Activated CD8-positive, alpha-beta memory T cell treated with anti-CD3 and anti-CD28 coated beads for 4 hours (primary cell): ENCODE measurements at places on chromosomes 12 and 14.

DNA sequence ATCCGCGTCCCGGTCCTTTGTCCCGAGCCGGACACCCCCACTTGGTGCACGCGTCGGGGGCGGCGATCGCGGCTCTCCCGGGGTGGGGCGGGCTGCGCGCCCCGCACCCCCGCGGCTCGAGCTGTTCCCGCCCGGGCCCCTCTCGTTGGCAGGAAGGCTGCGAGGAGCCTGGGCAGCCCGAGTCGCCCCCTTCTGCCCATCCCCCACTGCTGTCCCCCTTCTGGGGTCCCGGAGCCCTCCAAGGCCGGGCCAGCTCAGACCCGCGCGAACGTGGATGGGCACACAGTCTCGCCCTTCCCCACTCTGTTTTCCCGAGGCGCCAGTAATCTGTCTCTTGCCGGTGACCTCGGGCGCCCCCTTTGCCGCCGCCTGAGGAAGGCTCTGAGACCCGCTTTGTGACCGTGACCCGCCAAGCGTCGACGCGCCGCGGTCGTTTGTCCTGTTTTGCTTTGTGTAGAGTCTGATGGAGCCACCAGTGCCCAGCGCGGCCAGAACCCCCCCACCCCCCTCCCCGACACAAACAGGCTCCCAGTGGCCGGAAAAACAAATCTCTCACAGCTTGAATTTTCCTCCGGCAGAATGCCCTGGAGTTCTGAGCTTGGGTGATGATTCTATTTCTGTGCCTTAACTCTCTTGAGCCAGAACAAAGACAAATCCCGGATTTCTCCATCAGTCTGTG, 610 bp downstream of the C14orf132 start:
- no peak for DNase-seq

GRCh38 chr12:32312049-32312670, 87.2 kb upstream of the FGD4 start:
- no peak for DNase-seq

DNA sequence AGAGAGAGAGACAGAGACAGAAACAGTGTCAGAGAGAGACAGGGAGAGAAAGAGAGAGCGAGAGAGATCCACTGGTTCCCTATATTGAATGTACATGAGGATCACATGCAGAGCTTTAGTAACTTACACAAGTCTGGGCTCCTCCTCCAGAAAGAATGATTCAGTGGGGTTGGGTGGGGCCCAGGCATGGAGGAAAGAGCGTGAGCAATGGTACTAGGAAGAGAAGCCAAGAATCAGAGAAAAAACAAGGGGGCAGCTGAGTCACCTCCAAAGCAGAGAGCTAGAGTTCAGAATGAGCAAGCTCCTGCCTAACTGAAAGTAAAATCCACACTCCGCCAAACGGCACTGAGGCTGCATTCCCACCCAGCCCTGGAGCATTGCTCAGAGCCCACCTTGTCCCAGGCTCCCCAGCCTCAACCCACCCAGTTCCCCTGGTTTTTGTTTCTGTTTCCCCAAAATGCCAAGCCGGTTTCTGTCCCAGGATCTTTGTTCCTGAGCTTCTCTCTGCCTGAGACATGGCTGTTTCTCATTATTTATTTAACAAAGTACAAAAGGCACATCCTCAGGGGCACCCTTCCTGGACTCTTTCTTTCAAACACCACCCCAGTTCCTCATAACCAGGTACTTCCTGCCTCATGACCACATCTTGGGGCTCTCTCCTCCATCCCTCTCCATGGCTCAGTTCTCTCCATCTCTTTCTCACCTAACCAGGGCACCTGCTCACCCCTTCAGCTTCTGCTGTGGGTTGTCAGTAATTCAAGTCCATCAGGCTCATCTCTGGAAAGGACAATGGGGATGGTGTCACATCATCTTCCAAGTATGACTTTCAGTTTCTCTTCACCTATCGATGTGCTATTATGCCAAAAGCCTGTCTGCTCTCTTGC, 670.3 kb upstream of the TBX3 start:
- DNase-seq, result no peak

DNA sequence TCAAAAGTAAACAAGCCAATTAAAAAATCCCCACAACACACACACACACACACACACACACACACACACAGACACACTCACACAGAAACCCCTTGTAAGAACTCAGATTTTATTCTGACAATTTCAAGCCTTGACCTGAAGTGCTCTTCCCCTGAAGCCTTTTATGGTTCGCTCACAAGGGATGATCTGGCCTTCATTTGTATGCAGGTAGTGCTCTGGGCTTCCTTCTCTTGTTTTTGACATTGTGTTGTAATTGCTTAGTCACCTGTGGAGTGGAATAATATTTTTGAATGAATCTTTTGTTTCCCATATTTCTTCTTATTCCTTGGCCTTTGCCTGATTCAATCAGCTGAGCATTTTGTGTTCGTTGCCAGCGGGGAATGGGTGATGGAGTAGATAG, 83.3 kb upstream of the CSRP2 start:
- no peak for DNase-seq

- DNase-seq, result no peak
Observed at GRCh38 chr14:105201925-105202513, 20.9 kb upstream of the NUDT14 start.

- no peak for DNase-seq
Observed at GRCh38 chr12:122102331-122102730, 23.8 kb downstream of the MLXIP start.

DNA sequence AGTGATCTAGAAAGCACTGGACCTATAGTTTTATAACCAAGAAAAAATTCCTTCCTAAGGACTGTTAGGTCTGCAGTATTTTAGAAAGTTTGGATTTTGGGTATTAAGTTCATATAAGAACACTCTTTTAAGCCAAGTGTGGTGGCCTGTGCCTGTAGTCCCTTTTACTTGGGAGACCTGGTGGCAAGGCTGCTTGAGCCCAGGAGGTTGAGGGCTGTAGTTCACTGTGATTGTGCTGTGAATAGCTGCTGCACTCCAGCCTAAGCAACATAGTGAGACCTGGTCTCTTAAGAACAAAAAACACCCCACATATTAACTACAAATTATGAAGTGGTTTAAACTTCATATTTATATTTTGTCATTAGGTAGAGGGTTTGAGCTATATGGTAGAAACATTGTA, 9.7 kb downstream of the DNM1L start:
- DNase-seq, result no peak

GRCh38 chr14:101101456-101102056, 198.0 kb upstream of the RTL1 start:
- no peak for DNase-seq

- no peak for DNase-seq
Observed at GRCh38 chr14:90732139-90732538, 84.1 kb downstream of the TTC7B start.

GRCh38 chr12:100539202-100539601, 34.3 kb upstream of the GAS2L3 start:
- no peak for DNase-seq

DNA sequence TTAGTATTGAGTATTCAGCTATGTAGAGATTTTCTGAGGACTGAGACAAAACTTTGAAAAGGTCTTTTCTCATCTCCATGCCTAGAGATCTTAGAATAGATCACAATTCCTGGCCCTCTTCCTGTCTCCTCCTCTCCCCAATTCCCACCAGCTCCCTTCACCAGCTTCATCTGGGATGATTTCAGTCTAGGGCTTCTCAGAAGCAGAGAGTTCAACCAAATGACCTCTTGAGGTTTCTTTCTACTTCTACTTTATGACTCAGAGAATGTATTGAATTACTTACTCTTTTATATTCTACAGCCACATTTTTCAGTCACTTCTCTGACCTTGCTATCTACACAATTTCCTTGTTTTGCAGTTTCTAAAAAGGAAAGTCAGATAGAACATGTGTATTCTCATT, 19.4 kb upstream of the SNX6 start:
- DNase-seq, result no peak

- DNase-seq, result no peak
Observed at GRCh38 chr12:98656289-98657101, 11.4 kb downstream of the APAF1 start.

GRCh38 chr12:31651893-31652521, 7.5 kb upstream of the ETFBKMT start:
- DNase-seq, result no peak

DNA sequence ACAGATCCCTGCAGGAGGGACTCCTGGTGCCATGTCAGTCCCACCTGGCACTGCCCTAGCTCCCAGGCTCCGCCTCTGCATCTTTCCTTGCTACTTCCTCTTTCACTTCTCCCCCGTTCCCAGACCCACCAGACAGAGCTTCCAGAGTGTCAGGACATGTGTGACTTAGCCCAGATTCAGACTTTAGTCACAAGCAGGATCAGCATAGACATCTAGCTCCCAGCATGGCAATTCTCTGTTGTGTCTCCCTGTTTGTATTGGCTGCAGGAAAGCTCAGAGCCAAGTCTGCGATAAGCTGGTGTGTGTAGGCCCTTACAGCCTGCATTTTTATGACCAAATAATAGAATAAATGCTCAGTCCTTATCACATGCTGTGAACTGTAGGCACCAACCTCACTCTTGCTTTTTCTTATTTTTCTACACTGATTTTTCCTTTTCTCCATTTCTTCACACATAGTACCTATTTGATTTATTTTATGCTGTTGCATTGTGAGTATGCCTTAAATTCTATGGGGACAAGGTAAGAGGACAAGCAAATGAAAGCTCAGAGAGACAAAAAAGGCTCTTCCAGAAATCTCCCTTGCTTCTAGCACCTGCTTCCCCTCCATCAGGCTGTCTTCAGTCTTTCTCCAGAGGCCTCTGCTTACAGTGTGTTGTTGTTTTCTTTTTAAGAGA, 5.9 kb downstream of the DHRS2 start:
- DNase-seq, result no peak

GRCh38 chr14:69708586-69709560, 58.1 kb upstream of the SRSF5 start:
- DNase-seq, result no peak

DNA sequence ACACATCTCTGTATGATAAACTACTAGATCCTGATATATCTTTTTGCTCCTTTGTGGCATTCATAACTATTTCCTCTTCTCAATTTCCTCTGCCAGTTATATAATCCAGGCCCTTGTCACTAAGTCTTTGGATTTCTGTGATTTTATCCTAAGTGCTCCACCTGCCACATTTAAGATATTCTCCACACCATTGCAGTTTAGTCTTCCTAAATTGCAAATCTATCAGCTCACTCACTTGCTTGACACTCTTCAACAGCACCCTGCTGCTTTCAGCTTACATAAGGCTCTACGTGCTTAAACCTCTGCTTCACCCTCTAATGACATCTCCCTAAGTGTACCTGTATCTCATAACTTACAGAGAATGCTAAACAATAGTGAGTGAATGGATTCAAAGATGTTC, 1032.2 kb upstream of the SEL1L start:
- no peak for DNase-seq

- DNase-seq, result no peak
Observed at GRCh38 chr14:76695263-76695920, 65.9 kb upstream of the VASH1 start.

DNA sequence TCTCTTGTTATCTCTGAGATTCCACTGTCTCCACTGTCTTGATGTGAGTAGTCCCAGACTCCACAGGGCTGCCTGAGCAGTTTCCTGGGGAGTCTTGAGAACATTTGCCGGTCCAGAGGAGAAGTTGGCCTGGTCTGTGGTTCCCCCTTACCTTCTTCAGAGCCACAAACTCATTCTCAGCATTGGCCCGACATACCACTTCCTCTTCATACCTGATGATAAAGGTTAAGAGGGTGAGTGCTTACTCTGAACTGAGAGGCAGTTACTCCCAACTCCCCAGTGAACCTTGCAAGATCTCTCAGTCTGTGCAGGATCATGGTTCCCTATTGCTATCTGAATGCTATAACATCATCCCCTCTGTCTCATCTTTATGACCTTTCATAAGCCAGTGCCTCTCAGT, 2.6 kb downstream of the KRT84 start:
- no peak for DNase-seq

DNA sequence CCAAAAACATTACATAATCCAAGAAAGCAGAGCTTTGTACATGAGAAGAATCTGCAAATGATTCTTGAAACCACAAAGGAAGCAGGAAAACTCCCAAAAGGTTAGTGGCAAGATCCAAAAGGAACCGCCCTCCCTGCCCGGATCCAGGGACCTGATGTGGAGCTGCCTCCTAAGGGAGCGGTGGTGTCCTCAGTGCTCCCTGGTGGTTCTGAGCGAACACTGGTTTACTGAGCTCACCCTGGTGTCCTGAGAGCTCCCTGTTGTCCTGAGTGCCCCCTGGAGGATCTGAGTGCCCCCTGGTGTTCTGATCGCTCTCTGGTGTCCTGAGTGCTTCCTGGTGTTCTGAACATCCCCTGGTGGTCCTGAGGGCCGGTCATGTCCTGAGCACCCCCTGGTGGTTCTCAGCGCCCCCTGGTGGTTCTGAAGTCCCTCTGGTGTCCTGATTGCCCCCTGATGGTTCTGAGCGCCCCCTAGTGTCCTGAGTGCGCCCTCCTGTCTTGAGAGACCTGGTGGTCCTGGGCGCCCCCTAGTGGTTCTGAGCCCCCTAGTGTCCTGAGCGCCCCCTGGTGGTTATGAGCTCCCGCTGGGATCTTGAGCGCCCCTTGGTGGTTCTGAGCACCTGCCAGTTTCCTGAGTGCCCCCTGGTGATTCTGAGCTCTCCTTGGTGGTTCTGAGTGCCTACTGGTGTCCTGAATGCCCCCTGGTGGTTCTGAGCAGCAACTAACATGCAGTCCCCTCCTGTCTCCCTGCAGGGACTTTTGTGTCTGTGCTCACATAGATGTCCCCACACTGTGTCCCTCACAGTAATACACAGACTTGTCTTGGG, 891.1 kb downstream of the TMEM121 start:
- peak; percentile 34 for DNase-seq

DNA sequence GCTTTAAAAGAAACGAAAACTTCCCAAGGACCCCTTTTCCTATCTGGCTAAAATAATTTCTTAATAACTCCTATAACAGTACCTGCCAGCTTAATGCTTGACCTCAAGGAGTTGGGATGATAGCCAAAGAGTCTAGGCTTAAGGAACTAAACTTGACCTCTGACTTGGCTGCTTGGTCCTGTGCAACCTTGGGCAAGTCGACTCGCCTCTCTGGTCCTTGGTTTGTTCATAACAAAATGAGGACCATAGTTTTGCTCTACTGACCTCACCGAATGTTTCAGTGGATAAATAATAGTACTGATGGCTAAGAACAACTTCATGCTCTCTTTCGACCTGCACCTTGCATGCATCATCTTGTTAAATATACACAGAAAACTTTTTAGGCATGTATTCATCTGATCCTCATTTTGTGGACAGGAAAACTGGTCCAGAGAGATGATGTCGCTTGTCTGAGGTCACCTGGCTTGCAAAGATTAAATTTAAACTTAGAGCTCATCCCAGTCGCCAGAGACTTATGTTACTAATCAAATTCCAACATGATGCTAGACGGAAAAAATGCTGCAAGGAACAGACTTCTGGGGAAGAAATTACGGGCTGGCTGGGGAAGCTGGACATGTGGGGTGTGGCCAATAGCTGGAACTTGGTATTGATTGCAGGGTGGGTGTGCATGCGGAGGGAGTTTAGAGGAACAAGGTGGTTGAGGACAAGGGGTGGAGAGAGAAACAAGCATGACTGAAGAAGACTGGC, 38.0 kb upstream of the WSCD2 start:
- DNase-seq, result no peak

- no peak for DNase-seq
Observed at GRCh38 chr12:87656311-87656710, 372.9 kb downstream of the C12orf50 start.
